GM19239 (cell line): ENCODE measurements at places on chromosomes 3 and 15.

DNA sequence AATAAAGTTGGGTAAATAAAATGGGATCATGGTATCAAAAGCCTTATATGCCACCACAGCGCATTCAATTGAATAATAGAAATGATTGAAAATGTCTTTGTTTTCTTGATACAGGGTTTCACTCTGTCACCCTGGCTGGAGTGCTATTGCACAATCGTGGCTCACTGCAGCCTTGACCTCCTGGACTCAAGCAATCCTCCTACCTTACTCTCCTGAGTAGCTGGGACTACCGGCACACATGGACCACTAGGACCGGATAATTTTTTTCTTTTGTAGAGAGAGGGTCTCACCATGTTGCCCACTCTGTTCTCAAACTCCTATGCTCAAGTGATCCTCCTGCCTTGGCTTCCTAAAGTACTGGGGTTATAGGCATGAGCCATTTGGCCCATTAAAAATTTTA lies 33.8 kb upstream of the BBX start:
- DNase-seq: no peak

GRCh38 chr3:80771085-80771484 lies 990.4 kb downstream of the GBE1 start:
- DNase-seq: no peak

GRCh38 chr3:170644711-170645110 lies 58.8 kb upstream of the SLC7A14 start:
- no peak for DNase-seq

GRCh38 chr3:73018790-73019441 lies 22.3 kb downstream of the PPP4R2 start:
- no peak for DNase-seq

DNA sequence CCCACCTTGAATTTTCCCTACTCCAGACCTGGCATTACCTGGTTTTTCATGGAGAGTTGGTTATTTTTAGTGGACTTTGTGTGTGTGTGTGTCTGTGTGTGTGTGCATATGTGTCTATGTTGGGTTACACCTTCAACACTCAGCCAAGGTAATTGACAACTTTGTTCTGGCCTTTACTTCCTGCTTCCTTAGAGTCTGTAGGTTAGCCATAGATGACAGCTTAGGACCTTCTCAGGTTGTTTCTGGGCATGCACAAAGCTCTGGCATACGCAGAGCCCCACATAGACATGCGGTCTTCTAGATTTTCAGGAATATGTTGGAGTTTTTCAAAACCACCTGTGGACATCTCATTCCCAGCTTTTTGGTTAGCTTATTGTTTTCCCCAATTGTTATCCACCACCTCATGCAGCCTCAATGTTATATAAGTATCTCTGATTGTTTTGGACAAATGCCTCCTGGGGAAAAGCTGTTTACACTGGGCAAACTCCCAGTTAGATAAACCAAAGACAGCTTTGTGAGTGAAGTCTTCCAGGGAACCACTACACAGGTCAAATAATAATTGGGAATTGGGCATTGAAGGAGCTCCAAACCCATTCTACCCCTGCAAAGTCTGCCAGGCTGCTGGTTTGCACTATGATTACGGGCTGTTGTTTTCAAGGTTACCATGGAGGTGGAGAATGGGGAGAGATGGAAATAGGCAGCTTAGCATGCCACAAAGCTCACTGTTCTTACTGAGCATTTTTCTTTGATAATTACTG lies 201.2 kb downstream of the ADAMTSL3 start:
- no peak for DNase-seq

- no peak for DNase-seq
These were observed 7.4 kb downstream of the EDEM1 start for GRCh38 chr3:5194801-5195509.

- DNase-seq: peak; percentile 75
These were observed 14.1 kb upstream of the HRH1 start for GRCh38 chr3:11140030-11140712.

GRCh38 chr3:42762046-42762724 lies 10.9 kb downstream of the CCDC13 start:
- DNase-seq: no peak

DNA sequence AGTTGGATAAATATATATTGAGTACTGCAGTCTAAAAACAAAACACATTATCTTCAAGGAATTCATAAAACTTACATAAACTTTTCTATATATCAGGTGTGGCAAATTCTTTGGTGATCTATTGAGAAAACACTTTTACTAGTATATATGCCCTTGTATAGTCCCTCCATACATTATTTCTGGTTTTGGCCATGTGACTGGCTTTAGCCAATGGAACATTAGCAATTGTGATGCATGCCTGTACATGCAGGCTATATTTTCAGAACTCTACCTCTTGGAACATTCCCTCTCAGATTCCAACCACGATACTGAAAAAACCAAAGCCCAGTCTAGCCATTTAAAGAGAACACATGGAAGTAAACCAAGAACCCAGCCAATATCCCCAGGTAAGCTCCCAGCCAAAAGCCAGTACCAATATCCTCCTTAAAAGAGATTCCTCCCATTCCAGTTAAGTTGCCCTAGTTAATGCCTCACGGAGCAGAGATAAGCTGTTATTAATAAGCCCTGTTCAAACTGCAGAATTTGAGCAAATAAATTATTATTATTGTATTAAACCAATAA lies 152.8 kb downstream of the NEK10 start:
- DNase-seq: no peak

DNA sequence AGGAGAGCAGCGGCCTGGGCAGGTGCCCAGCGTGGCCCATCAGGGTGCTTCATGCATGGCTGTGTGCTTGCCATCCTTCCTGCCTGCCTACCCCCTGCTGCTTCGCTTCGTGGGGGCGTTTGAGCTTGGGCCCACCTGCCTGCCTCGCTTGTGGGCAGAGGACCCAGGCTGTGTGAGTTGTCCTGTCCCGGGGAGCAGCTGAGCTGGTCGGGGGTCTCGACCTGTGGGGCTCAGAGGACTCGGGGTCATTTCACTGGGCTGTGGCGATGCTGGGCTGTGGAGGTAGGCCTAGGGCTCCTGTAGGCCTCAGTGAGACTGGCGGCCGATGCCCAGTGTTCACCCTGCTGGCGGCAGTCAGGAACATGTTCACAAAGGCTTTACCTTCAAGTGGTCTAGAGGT lies 12.1 kb upstream of the STAB1 start:
- DNase-seq: no peak

DNA sequence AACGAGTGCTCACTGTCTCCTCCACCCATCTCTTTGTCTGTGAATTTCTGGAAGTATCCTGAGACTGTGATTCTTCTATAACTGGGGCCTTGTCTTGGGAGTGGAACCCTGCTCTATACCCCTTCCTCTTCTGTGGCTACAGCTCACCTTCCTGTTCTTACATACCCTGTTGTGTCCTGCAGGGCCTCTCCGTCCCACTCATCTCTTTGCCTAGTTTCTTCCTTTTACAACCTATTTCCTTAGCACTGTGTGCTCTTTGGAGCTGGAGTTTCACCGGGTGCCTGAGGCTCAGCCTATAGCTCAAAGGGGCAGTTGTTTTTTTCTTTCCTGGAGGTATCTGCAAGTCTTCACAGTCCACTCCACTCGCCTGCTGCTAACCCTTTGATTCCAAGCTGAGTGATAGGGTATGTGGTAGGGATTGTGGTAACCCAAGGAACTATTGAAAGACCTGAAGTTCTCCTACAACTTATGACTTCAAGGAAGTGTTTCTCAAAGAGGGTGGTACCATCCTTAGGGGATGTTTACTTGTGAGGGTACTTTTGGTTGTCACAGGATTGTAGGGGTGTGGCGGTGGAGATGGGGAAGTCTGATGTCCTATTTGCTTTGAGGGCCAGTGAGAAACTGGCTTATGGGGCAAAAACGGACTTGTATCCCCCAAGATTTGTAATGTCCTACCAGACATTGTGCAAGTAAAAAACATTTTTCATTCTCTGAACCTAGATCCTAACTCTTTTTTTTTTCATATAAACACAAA lies 66.6 kb upstream of the ARL8B start:
- DNase-seq: no peak

DNA sequence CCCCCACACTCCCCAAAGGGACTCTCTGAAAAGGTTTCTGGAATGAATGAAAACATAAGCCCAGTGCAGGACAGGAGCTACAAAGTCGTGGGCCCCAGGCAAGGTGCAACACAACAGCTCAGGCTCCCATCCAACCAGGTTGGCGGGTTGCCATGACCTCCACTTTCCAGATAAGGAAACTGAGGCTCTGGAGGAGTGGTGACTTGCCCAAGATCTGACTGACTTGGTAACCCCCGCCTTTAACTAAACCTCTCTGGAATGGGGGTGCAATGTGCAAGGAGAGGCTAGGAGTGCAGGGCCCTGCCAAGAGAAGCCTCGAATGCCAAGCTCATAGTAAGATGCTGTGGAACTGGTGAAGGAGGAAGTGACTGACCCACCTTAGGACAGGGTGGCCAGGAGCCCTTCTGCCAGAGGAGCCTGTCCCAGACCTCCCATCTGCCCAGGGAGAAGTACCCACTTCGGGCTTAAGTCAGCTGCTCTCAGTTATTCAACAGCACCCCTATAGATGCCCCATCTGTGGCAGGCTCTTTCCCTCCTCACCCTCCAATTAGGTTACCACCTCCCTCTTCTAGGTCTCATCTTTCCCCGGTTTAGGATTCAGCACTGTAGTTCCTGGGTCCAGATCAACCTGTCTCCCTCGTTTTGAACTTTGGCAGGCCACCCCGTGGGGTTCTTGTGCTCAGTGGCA lies 553 bp upstream of the TNNC1 start:
- DNase-seq: no peak

GRCh38 chr15:66254089-66254950 lies 770 bp upstream of the MEGF11 start:
- DNase-seq: no peak

GRCh38 chr3:197224034-197224444 lies 74.4 kb downstream of the DLG1 start:
- peak; percentile 14 for DNase-seq

DNA sequence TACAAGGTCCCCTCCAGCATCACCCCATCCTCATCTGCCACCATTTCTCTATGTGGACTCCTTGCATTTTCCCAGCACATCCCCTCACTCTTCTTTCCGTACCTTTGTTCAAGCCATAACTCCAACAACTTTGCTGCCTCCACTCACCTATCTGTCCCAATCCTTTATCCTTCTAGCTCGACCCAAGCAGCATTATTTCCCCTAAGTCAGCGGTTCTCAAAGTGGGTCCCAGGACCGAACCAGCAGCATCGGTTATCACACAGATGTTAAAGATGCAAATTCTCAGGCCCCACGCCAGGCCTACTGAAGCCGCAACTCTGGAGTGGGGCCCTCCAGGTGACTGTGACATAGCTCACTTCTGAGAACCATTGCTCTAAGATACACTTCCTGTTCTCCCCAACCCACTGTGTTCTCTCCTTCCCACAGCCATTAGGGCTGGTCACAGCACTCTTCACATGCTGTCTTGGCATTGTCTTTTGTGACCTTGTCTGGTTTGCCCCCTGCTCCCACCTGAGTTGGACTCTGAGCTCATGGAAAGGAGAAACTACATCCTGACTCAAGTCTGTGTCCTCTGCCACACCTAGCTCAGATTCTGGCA lies 56.2 kb downstream of the AAGAB start:
- no peak for DNase-seq

- no peak for DNase-seq
These were observed 127.5 kb downstream of the SNRK start for GRCh38 chr3:43413676-43414368.

DNA sequence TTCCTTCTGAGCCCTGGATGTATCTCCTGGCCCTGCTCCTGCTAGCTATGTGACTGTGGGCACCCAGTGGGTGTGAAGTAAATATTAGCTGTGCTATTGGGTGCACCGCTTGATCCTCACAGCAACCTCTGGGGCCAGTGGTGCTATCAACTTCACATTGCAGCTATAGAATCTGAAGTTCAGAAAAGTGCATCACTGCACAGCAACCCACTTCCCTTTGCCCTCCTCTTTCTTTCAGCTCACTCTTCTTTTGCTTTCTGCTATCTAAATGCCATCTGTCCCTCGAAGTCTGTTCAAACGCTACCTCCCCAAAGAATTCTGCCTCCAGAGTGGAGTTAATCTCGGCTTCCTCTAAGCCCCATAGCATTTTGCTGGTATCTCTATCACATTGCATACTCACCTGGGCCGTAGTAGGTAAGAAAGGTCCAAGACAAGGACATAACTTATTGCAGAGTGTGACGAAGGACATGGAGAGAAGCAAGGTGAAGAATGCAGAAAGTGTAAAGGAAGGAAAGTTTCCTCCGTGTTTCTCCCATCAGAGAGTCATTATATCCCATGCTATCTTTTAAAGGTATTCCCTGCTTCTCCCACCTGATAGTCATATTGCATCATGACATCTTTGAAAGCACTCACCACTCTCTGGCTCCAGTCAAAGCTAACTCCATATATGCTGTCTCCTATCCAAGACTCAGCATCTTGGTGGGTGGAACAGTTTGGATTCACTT lies 57.1 kb upstream of the BCL6 start:
- no peak for DNase-seq

- DNase-seq: no peak
These were observed 1146.4 kb downstream of the NAALADL2 start for GRCh38 chr3:176005564-176005963.

DNA sequence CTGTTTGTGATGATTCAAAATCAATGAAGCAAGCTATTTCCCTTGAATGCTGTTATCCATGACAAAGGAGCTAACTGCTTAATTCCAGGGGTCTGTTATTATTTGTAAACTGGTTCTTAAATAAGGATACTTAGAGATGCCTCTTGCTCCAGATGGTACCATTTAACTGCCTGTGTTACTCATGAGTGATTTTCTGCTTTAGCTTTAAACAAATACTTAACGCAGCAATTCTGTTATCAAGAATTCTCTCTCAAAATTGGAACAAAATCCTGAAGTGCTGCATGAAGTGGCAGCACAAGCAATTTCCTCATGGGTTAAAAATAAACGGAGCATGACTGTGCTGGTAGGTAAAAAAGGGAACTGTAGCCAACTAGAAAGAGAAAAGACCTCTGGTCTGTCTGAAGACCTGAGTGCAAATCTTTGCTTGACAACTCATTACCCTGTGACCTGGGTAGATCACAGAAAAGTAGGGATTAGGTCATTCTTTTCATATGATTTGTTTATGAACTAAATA lies 62.5 kb upstream of the GBE1 start:
- DNase-seq: no peak

DNA sequence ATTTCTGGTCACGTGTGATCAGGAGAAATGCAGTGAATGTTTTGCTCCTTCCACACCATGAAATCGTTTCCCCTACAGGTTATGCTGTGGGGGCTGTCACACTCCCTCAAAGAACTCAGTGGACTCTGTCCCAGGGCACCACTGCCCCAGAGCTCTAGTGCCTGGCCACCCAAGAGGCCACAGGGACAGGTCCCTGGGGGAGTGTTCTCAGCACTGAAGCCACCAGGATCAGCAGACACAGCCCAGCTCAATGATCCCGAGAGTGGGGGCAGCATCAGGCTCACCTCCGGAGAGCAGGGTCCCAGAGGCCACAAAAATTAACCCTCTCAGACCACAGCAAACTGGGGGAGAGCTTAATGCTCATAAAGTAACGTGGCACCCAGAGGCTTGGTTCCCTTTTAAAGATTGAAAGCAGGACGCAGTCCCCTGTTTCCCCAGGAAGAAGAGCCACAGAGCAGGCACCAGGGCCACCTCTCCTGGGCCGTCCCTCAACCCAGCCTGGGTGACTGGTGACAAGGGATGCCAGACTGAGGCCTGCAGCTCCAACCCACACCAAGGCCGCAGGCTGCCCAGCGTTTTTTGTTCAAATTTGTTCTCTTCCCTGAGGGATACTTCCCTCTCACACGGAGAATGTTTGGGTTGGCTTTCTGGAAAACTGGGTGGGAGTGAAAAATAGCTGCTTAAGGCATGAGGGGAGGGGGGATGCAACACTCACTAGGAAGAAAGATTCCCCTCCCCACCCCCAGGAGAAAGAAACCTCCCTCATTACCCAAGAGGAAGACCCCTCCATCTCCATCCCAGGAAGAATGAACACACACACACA lies 123.3 kb upstream of the IGF1R start:
- no peak for DNase-seq

- no peak for DNase-seq
These were observed 556 bp downstream of the CAMK2N2 start for GRCh38 chr3:184260724-184261269.
